ENCODE measurements at places on chromosomes 7 and 10.

- no peak for DNase-seq
Measured at GRCh38 chr7:40866601-40867000, 731.8 kb downstream of the SUGCT start.

GRCh38 chr10:114420811-114421485, 16.6 kb upstream of the AFAP1L2 start:
- no peak for DNase-seq

- DNase-seq = no peak
Measured at GRCh38 chr7:33614357-33615117, 290.8 kb upstream of the BMPER start.

- DNase-seq = no peak
Measured at GRCh38 chr7:100793806-100794660, 33.3 kb downstream of the EPHB4 start.

DNA sequence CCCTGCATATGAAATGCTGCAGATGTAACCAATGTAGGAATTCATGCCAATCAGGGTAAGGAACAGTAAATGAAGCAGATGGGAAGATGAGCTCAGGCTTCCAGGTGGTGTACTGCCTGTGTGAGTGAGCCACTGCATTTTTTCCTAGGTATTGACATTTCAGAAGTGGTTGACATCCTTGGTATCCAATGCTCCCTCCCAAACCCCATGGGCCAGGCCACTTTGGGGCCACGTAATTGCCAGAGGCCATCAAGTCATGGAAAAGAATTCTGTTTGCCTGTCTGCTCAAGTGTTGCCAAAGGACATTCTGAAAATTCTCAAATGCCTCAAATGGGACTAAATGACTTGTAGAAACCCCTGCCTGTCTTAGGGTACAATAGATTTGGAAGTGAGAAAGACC, 384.6 kb downstream of the GATA3 start:
- DNase-seq = no peak

- peak; percentile 24 for DNase-seq
Measured at GRCh38 chr10:62384057-62384446, 9.9 kb downstream of the ZNF365 start.

GRCh38 chr10:127194599-127194998, 1.8 kb downstream of the INSYN2A start:
- DNase-seq = no peak

GRCh38 chr7:380139-380485, 90.1 kb downstream of the FOXL3 start:
- DNase-seq = no peak

- no peak for DNase-seq
Measured at GRCh38 chr10:118970770-118971169, 58.7 kb upstream of the NANOS1 start.

DNA sequence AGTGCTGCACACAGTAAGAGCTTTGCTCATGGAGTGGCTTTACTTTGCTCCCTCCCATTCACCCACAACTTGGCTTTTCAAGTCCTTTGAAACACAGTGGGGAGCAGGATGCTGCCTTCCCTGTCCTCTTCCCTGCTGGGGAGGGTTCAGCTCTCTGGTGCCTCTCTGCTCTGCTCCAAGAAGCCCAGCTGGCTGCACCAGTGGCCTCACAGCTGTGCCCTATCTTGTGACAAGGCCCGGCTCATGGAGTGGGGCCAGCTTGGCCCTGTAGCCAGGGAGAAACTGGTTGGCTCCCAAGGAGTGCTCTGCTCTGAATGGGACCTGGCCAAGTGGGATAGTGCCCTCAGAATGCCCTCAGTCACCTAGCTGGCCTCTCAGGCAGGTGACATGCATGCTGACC, 212.3 kb upstream of the ZMIZ1 start:
- no peak for DNase-seq

- DNase-seq = no peak
Measured at GRCh38 chr10:132066186-132066585, 440 bp downstream of the JAKMIP3 start.

DNA sequence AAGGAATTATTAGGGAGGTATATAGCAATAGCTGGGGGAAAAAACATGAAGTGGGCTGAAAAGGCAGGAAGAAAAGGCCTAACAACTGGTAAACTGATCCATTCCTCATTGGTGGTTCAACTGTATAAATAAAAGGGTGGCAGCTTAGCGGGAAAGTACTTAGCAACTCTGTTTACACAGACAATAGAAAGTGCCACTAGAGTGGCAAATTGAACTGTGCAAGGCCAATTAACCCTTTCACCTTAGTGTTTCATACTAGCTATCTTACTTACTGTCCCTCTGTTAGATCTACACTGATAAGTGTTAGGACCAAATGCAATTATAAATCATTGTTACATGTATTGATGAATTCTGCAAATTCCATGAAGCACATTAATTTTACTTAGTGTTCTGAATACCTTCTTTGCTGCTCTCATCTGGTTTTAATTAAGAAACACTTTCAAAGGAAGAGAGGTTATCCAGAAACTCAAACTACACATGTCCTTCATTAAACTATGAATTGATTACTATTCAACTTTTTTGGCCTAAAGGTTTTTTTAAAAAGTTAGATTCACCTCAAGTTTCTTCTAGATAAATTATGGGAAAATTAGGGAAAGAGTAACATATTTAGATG, 28.0 kb downstream of the DNAJC1 start:
- DNase-seq = no peak

DNA sequence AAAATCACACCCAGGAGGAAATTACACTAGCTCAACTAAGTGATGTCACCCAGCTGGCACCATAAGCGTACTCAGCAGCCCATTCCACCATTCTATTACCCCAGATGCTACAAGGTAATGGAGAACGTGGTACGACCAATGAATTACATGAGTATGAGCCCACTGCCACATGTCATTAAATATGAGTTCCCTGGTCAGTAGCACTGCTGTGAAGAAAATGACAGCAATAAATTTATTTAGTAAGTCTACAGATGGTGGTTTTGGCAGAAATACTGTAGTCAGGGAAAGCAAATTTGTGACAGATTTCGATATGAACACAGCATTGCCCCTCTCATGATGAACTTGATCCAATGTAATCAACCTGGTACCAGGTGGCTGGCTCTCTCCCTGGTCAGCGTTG, 154.2 kb downstream of the VWC2 start:
- DNase-seq = no peak

DNA sequence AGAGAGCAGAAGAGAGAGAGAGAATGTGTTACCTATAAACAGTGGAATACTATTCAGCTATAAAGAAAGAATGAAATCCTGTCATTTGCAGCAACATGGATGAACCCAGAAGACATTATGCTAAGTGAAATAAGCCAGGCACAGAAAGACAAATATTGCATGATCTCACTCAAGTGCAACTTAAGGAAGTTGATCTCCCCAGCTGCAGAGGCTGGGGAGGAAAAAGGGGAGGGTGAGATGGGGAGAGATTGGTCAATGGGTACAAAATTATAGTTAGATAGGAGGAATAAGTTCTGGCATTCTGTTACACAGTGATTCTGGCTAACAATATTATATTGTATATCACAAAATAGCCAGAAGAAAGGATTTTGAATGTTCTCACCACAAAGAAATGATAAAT, 11.2 kb upstream of the JAZF1 start:
- DNase-seq = no peak

DNA sequence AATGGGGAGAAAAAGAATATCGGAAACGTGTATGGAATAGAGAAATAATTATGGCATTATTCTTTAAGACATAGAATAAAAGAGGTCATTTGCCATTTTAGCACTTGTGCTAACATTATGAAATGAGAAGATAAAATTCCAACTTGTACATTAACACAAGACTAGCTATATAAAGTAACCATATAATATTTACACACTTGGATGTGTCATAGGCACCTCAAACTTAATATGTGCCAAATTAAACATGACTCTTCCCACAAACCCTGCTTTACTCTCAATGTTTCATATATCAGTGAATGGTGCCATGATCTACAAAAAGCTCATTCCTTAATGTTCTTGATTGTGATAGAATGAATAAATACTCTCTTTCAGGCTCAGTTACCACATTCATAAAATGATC, 4.1 kb upstream of the MINDY3 start:
- no peak for DNase-seq

DNA sequence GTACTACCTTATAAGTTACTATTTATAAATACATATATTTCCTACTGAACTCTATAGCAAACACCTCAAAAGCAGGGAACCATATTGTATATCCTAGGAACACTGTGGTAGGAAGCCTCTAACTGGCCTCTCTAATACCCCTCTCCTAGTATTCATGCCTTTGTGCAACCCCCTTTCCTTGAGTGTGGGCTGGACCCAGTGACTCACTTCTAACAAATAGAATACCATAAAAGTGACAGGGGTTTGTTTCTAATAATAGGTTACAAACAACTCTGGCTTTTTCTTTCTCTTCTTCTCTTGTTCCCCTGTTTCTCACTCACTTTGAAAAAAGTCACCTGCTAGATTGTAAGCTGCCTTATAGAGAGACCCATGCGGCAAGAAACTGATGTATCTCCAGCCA, 51.6 kb upstream of the MACC1 start:
- DNase-seq = no peak

DNA sequence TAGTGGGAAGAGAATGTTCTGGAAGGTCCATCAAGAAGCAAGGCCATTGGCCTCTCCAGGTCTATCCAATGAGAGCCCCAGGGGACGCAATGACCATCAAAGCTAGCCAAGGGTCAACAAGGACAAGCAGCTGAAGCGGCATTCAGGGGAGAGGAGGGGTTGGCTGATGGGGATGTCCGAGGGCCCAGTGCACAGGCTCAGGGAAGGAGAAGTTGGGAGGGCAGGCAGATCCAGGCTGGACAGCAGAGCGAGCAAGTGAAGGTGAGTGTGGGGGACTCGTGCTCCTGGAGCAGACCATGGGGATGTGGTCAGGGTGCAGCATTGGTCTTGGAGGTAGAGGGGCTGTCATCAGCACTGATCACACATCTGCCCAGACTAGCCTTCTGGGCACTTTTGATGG, 275.4 kb upstream of the TCERG1L start:
- no peak for DNase-seq

- DNase-seq = no peak
Measured at GRCh38 chr10:11573497-11573896, 38.0 kb downstream of the USP6NL start.

- DNase-seq = no peak
Measured at GRCh38 chr10:43939939-43940820, 291.5 kb upstream of the ZNF32 start.

GRCh38 chr7:95662987-95663386, 66.7 kb upstream of the PDK4 start:
- DNase-seq = no peak

DNA sequence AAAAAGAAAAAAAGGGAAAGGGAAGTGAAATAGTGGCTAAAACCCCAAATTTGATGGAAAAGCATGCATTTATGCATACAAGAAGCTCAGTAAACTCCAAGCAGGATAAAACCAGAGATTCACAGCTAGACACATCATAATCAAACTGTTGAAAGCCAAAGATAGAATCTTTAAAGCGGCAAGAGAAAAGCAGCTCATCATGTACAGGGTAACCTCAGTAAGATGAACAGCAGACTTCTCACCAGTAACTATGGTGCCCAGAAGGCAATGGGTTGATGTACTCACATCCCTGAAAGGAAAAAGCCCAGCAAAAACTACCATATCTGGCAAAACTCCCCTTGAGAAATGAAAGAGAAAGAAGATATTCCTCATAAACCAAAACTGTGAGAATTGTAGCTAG, 60.4 kb downstream of the TPST1 start:
- no peak for DNase-seq

DNA sequence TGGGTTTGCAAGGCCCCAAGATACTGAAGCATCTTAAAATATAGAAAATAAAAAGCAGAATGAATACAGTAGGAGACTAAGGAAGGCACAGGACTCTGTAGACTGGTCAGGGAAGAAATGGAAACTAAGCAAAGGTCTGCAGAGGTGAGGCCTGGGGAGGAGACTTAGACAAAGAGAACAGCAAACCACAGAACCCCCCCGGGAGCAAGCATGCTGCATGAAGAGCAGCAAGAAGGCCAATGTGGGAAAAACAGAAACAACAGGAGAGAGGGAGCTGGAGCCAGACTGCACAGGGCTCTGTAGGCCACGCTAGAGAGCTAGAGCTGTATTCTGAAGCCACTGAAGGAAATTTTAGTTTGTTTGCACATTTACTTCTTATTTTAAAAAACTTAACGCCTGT, 45.7 kb upstream of the ARID5B start:
- no peak for DNase-seq

DNA sequence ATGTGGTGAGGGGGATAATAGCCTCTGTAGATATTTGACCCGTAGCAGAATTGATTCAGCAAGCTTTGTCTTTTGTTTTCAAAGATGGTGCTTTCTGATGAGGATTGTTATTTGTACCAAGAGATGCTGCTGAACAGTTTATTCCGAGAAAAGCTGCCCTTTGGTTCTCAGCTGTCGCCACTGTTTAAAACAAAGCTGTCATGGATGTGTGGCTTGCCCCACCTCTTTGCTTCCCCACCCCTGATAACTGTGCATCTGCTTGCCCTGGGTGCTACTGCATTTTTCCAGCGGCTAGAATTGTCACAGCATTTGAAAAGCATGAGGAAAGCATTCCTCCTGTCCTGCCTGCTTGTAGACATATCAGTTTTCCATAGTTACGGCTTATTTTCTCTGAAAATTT, 226.9 kb upstream of the CSTF2T start:
- no peak for DNase-seq

DNA sequence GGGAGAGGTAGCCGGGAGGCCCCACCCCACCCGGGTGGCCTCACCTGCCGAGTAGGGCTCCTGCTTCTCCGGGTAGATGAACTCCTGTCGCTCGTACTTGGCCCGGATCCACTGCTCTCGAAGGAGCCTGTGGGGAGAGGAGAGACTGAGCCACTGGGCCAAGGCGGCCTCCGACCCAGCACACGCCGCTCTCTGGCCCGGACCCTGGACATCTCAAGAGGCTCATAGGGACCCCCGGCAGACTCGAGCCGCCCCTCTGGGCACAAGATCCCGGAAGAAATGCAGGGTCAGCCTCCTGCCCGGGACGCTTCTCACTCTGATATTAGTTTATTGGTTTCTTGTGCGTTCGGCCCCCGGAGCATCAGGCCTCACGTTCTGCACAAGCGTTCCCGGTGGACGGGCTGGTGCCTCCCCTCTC, 34.5 kb downstream of the ADAP1 start:
- DNase-seq = no peak

DNA sequence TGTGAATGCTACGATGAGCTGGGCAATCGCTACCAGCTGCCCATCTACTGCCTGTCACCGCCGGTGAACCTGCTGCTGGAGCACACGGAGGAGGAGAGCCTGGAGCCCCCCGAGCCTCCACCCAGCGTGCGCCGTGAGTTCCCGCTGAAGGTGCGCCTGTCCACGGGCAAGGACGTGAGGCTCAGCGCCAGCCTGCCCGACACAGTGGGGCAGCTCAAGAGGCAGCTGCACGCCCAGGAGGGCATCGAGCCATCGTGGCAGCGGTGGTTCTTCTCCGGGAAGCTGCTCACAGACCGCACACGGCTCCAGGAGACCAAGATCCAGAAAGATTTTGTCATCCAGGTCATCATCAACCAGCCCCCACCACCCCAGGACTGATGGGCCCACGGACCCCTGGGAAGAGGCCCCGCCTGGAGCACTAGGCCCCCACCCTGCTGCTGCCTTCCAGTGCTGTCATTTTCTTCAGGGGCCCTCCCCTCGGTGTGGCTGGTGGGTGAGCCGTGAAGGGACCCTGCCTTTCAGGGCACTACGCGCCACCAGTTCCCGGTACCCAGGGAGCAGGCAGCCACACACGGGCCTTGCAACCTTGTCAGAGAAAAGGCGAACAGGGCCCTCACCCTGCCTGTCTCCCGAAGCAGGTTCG, 2.3 kb upstream of the ANKRD2 start:
- DNase-seq = no peak
